ENCODE measurements at places on chromosomes 3 and 15.
A peak's percentile ranks its signal among the peaks of the same experiment; 100 is the strongest.

DNA sequence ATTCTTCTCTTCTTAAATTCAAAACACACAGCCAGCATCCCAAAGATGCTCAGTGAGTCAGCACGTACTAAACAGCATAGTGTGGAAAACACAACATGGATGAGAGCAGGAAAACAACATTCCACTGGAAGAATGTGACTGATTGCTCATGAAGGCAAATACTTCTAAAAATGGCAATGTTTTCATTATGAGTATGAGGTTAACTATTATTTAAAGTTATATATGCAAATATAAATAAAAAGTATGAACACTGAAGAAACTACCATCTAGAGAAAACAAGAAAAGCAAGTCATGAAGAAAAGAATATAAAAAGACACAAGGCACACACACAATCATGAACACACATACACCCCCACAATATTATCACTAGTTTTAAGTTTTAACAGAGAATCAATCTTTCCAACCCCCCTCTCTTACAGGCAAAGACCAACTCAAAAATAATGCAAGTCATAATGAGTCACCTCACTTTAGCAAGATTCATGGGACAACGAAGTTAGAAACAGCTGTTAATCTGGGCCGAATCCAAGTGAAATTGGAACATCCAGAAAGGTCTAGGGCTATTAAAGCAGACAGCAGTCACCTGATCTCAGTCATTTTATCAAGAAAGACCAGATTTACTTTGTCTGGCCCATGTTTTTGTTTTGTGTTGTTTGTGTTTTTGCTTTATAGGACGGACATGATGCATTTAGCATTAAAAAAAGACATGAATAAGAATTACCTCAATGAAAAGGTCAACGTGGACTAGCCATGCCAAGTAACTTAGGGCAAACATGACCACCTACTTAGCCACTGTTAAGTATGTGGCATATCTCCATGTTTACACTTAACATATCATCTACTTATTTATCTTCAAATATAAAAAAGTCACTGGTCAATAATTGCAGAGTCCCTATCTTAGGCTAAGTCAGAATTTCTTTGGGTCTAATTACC lies 18.1 kb downstream of the GBE1 start:
- no peak for DNase-seq

DNA sequence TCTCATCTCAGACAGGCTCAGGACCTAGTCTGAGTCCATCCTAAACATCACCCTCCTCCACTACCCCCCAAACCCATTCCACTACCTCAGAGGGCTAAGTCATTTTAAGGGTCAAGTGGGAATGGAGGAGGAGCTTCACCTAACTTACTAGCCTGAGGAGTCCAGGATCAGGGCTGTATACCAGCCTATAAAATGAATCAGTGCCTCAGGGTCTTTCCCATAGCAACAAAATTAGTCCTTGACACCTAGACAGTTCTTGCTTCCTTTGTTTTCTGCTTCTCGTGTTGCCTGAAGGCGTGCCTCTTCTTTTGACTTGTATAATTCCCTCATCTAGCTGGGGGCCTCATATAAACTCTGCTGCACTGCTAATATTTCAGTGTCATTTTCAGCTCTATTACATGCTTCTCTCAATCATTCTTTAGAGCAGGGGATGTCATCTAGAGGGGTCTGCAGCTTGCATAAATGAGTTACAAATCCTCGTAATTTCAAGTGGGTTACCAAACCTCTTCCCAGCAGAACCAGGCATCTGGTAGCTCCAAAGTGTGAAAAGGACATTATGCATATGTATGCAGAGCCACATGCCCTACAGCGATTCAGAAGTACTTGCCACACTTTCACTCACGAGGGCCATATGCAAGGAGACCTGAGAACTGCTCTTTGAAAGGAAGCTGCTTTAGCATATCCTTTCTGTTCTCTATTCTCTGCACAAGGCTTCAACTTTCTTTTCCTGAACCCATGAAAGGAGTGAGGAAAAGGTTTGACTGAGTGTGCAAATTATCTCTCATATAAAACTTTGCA lies 311.7 kb upstream of the SEMA6D start:
- DNase-seq = no peak

- DNase-seq = no peak
Observed at GRCh38 chr3:115084686-115085085, 62.4 kb downstream of the ZBTB20 start.

- no peak for DNase-seq
Observed at GRCh38 chr15:77475001-77475400, 54.3 kb downstream of the HMG20A start.

GRCh38 chr15:91956026-91956723 lies 102.7 kb downstream of the SLCO3A1 start:
- DNase-seq = no peak

- peak; percentile 60 for DNase-seq
Observed at GRCh38 chr3:99638167-99638948, at the start of gene COL8A1. Gene COL8A1, plus strand, starts transcription at chr3:99638594. Its CDS starts 152,089 bp downstream, at chr3:99790683.

DNA sequence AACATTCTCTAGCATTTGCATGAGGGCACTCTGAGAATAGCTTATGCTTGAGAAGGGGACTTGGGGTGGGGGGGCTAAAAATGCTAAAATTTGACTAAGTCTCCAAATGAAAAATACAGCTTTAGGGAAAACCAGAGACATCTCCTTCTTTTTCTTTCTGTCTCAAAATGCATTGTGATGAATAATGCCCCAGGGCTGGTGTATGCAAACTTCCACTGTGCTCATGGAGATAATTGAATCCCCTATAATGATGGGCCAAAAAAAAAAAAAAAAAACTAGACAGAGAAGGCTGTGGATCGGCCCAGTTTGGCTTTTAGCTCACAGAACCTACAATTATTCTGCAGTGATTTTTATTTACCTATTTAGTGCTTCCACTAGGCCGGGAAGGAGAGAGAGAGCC lies 147.9 kb upstream of the RORA start:
- no peak for DNase-seq

DNA sequence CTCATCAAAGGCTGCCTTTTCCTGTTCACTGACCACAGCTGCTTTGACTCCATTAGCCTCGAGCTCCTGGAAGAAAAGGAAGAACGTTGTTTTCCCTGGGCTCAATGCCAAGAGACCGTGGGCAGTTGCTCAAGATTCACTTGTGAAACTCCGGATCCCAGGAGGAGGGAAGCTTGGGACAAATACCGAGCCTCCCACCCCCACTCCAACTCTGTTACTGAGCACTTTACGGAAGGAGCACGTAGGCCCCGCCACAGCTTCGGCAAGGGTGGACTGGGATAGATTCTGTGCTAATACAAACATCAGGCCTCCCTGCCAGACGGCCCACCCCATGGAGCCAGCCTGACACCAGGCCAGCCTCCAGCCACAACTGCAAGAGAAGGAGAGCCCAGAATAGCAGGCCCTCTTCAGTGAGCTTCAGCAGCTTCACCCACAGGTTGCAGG lies 10.8 kb upstream of the FANCD2 start:
- DNase-seq = no peak

DNA sequence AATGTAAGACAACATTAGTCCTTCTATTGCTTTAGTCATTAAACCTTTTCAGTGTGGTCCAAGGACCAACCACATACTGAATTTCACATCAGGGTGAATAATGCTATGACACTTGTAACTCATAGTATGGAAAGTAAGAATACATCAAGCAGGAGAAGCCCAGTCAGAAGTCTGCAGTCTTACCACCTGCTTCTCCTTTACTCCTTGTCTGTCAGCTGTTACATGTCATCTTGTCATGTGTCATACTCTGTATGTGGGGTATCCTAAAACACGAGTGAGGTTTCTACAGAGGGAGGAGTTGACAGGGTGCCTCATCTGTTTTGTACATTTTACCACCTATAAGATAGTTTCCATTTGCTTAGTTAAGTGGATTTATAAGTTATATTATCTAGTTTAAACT lies 32.8 kb upstream of the EID1 start:
- DNase-seq = no peak

GRCh38 chr15:96338074-96338765 lies 7.7 kb downstream of the NR2F2 start:
- DNase-seq = no peak

DNA sequence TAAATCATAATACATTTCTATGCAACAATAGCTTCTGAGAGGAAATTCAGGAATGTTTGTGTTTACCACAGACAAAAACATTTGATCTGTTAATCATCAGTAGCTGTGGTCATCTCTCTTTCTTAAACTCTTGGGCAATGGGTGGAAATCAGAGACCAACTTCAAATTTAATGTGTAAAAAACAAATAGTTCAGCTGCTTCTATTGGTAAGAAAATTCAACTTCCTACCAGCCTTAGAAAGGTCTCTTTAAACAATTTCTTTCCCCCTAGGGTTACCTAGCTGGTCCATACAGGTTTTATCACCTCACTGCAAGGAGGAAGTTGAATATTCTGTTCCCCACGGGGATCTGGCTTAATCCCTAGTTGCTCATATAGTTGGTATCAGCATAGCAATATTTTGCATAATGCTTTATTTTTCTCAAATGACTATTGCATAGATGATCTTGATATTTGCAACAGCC lies 20.3 kb upstream of the PPP4R2 start:
- DNase-seq = no peak

DNA sequence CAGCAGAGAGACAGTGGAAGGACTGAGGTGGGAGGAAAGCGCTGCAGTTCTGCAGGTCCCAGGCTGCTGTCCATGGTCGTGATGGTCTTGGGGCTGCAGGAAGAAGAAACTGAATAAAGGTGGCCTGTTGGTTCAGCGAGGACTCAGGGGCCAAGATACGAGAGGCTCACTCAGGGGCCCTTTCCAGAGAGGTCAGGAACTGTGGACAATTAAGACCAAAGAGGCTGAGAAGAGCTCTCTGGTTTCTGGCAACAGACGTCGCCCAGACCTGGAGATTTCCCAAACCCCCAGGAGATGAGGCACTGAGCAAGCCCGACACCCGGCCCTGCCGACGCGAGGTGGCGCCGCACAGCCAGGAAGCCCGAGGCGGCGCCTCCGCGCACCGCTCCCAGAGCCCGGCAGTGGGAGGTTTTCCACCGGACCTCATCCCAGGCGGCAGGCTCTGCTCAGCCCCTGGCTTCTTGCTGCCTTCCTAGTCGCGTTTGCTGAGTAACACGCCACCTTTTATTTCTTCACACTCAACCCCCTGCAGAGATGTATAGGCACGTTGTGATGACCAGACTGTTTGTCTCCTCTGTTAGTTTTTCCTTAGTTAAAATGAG lies 56.4 kb upstream of the ARRDC4 start:
- peak; percentile 87 for DNase-seq

GRCh38 chr3:180996415-180996932 lies 6.9 kb upstream of the DNAJC19 start:
- no peak for DNase-seq

DNA sequence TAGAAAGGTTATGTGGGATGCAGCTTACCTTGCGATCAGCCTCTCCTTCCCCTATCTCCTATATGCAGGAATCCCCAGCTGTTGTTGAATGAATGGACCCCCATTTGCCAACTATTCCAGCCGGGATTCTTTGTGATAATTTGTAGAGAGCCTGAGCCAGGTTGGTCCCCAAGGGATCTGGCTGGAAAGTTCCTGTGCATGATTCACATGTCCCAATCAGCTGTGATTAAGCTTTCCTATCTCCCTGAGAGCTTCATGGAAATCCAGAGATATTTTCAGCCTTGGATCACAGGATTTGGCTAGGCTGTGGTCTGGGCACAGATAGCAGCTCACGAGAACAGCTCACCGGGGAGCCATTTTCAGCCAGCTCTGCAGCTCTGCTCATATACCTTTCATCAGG lies 76.7 kb downstream of the ARNT2 start:
- DNase-seq = no peak

DNA sequence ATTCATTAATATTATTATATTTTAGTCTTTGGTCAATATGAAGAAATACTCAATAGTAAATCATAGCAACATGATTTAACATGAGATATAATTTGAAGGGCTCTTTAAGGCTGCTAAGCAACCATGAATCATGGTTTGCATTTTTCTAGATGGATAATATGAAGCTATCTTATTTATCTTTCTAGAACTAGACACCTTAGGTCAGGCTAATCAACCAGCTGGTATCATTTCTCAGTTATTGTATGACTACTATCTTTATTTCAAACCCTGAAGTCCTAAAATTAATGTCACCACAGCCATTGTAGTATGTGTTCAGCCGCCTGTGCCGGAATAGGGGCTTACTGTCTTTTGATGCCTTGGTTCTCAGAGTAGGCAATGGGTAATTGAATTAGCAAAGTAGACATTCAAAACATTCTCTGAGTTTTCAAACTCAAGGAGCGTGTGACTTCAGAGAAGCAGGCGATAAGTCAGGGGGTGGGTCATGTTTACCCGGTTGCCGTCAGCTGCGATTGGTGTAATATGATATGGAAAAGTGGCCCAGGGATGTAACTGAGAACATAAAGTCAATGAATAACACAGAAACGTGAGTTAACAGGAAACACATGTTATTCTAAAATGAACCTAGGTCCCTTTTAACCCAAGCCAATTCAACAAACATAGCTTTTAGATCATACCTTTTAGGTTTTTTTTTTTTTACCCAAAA lies 93.4 kb upstream of the CTDSPL start:
- no peak for DNase-seq

GRCh38 chr15:75985971-75986370 lies 26.3 kb downstream of the NRG4 start:
- no peak for DNase-seq

DNA sequence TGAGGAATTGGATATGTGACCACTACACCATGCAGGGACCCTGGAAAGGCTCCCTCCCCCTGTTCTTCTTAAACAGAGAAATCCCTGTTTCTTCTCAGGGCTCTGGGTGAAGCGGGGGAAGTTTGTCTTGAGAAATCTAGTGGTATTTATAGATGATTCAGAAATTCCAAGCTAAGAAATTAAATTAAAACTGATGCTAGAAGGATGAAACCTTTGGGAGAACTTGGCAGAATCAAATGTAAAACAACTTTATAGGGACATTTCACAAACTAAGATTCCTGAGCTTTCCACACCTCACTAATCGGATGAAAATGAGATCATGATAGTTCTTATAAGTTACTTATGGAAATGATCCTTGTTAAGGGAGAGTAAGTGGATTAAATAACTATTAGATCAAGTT lies 54.2 kb downstream of the FBXL2 start:
- DNase-seq = no peak

GRCh38 chr3:187963003-187963676 lies 190.8 kb upstream of the LPP start:
- DNase-seq = no peak

- DNase-seq = no peak
Observed at GRCh38 chr15:51137880-51138430, 43.2 kb upstream of the TNFAIP8L3 start.

DNA sequence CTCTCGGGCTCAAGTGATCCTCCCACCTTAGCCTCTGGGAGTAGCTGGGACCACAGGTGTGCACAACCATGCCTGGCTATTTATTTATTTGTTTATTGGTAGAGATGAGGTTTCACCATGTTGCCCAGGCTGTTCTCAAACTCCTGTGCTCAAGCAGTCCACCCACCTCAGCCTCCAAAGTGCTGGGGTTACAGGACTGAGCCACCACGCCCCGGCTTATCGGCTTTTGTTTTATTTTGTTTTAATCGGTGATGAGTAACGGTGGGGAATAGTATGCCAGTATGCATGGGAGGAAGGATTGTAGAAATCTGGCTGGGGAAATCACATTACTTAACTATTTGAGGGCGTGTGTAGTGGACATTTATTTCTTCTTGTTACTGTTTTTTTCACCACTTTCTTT lies 451.0 kb upstream of the GOLIM4 start:
- DNase-seq = no peak

GRCh38 chr3:67875858-67876257 lies 221.4 kb upstream of the SUCLG2 start:
- DNase-seq = no peak

GRCh38 chr3:36909181-36909580 lies 35.7 kb downstream of the TRANK1 start:
- DNase-seq = no peak

Data from iPS-NIHi11 (cell line).